ENCODE measurements at places on chromosomes 1 and 21. TPM values are rescaled to one million over a fixed set of nuclear protein-coding genes. Genes with fewer than 3 reads are reported as not detected.

GRCh38 chr1:1069711-1070676 lies 4.1 kb downstream of the RNF223 start:
- H3K27me3 ChIP-seq = peaks cover 4% of the 10 kb centered on the region
- no peaks in the 10 kb centered on the region for H3K36me3 ChIP-seq
- peak overlapping the region; percentile 71 for H3K27ac ChIP-seq
- H3K4me3 ChIP-seq = no peak overlapping the region
- no peaks in the 10 kb centered on the region for H3K4me1 ChIP-seq

DNA sequence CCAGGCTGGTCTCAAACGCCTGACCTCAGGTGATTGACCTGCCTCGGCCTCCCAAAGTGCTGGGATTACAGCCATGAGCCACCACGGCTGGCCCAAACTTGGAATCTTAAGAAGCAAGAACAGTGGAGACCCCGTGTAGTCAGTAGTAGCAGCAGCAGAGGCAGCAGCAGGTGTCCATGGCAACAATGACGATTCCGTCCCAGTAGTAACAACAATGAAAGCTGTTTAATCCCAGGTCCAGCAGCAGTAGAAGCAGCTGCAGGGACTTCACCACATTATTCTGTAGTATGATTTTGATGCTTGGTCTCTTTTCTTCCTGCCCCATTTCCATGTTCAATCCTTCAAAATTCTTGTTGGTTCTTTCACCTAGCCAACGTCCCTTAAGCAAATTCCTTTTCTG lies 69.6 kb upstream of the KCTD3 start:
- H3K4me1 ChIP-seq = no peaks in the 10 kb centered on the region
- no peaks in the 10 kb centered on the region for H3K27me3 ChIP-seq
- no peak overlapping the region for H3K27ac ChIP-seq

DNA sequence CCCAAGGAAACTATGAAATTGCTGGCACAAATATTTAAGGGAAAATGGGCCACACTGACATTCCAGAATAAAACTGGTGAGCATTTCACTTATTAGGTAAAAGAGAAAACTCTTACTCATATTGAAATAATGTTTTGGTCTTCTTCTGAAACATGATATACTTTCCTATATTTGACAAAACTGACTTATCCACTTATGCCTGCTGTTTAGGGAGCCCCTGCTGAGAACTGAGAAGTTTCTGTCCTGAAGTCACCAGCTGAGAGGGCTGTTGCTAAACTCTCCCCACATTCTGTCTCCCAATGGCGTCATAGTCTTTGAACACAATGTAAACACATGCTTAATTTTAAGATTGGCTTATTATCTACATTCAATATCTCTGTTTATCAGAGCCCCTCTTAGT lies 46.8 kb upstream of the ZC3H11B start:
- H3K27ac ChIP-seq = no peak overlapping the region
- no peaks in the 10 kb centered on the region for H3K36me3 ChIP-seq
- no peak overlapping the region for H3K4me3 ChIP-seq
- no peaks in the 10 kb centered on the region for H3K27me3 ChIP-seq
- H3K4me1 ChIP-seq = no peaks in the 10 kb centered on the region

GRCh38 chr1:228174482-228175315 lies 9.1 kb downstream of the IBA57 start:
- H3K27me3 ChIP-seq = no peaks in the 10 kb centered on the region
- no peak overlapping the region for H3K27ac ChIP-seq
- no peaks in the 10 kb centered on the region for H3K36me3 ChIP-seq
- H3K4me3 ChIP-seq = no peak overlapping the region

The SYCP1 gene
- not detected for total RNA-seq

GRCh38 chr1:39720094-39720999 lies 18.3 kb upstream of the PPIE start:
- no peaks in the 10 kb centered on the region for H3K4me1 ChIP-seq
- H3K4me3 ChIP-seq = no peak overlapping the region
- H3K27ac ChIP-seq = no peak overlapping the region
- no peak for DNase-seq

The TBX19 gene
- total RNA-seq = 1.6 TPM

- no peaks in the 10 kb centered on the region for H3K4me1 ChIP-seq
- H3K27ac ChIP-seq = no peak overlapping the region
- H3K27me3 ChIP-seq = no peaks in the 10 kb centered on the region
- no peak overlapping the region for H3K4me3 ChIP-seq
- no peaks in the 10 kb centered on the region for H3K36me3 ChIP-seq
- DNase-seq = no peak
Measured at GRCh38 chr21:46340998-46341397, 17.0 kb downstream of the PCNT start.

The CPLANE2 gene
- 8.2 TPM for total RNA-seq

The SH3BGR gene
- 6.3 TPM for total RNA-seq

The C1orf185 gene
- not detected for total RNA-seq

DNA sequence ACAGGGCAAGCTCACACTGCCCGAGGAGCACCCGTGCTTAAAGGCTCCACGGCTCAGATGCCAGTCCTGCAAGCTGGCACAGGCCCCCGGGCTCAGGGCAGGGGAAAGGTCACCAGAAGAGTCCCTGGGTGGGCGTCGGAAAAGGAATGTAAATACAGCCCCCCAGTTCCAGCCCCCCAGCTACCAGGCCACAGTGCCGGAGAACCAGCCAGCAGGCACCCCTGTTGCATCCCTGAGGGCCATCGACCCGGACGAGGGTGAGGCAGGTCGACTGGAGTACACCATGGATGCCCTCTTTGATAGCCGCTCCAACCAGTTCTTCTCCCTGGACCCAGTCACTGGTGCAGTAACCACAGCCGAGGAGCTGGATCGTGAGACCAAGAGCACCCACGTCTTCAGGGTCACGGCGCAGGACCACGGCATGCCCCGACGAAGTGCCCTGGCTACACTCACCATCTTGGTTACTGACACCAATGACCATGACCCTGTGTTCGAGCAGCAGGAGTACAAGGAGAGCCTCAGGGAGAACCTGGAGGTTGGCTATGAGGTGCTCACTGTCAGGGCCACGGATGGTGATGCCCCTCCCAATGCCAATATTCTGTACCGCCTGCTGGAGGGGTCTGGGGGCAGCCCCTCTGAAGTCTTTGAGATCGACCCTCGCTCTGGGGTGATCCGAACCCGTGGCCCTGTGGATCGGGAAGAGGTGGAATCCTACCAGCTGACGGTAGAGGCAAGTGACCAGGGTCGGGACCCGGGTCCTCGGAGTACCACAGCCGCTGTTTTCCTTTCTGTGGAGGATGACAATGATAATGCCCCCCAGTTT lies 1.3 kb downstream of the CELSR2 start:
- no peaks in the 10 kb centered on the region for H3K27me3 ChIP-seq

DNA sequence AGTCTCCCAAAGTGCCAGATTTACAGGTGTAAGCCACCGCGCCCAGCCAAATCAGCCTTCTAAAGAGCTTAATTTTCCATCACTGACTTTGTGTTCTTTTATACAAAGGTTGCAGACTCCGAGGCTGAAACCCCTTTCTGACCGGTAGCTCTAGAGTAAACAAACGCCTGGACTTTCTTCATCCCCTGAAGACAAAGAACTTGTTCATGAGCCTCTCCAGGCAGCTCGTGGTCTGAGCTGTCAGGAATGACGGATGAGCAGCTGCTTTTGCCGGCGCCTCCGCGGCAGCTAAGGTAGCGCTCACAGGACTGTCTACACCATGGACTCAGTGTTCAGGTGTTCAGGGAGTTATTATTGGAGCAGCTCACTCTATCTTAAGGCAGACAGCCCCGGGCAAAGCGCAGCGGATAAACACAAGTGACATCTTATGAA lies 128.5 kb upstream of the ERRFI1 start:
- no peaks in the 10 kb centered on the region for H3K36me3 ChIP-seq
- no peaks in the 10 kb centered on the region for H3K4me1 ChIP-seq
- H3K27ac ChIP-seq = peak overlapping the region; percentile 74
- DNase-seq = peak; percentile 69

The HMGB4 gene
- not detected for total RNA-seq

GRCh38 chr1:179385510-179385909 lies 19.7 kb downstream of the AXDND1 start:
- no peaks in the 10 kb centered on the region for H3K36me3 ChIP-seq
- no peak overlapping the region for H3K4me3 ChIP-seq
- H3K4me1 ChIP-seq = no peaks in the 10 kb centered on the region
- H3K27ac ChIP-seq = no peak overlapping the region

The KRTAP19-1 gene
- not detected for total RNA-seq

- DNase-seq = no peak
- no peaks in the 10 kb centered on the region for H3K4me1 ChIP-seq
- H3K27me3 ChIP-seq = no peaks in the 10 kb centered on the region
Measured at GRCh38 chr1:219060798-219061197, 112.9 kb upstream of the LYPLAL1 start.

The ANGPTL7 gene
- total RNA-seq = 30.3 TPM

DNA sequence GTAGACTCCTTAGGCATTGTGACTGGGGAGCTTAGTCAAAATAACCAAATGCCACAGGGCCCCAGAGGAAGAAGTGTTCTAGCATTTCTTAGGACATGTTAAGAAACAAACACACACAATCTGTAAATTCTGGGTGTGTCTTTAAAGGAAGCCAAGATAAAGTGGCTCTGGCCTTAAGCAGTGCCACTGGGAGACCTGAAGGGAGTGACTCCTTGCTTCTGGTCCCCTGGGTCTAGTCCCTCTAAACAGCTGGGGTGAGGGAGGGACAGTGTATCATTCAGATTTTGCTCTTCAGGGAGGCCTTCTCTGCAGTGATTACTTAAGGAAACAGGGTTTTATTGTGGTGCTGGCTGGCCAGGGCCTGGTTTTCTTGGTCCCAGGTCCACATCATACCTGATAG lies 9.1 kb upstream of the PROK1 start:
- no peak for DNase-seq
- H3K36me3 ChIP-seq = no peaks in the 10 kb centered on the region
- no peaks in the 10 kb centered on the region for H3K27me3 ChIP-seq
- no peak overlapping the region for H3K4me3 ChIP-seq
- H3K27ac ChIP-seq = no peak overlapping the region
- H3K4me1 ChIP-seq = no peaks in the 10 kb centered on the region

GRCh38 chr1:170929835-170930554 lies 5.3 kb upstream of the MROH9 start:
- H3K36me3 ChIP-seq = no peaks in the 10 kb centered on the region
- peak overlapping the region; percentile 14 for H3K4me3 ChIP-seq
- H3K27ac ChIP-seq = peak overlapping the region; percentile 62
- no peaks in the 10 kb centered on the region for H3K27me3 ChIP-seq

DNA sequence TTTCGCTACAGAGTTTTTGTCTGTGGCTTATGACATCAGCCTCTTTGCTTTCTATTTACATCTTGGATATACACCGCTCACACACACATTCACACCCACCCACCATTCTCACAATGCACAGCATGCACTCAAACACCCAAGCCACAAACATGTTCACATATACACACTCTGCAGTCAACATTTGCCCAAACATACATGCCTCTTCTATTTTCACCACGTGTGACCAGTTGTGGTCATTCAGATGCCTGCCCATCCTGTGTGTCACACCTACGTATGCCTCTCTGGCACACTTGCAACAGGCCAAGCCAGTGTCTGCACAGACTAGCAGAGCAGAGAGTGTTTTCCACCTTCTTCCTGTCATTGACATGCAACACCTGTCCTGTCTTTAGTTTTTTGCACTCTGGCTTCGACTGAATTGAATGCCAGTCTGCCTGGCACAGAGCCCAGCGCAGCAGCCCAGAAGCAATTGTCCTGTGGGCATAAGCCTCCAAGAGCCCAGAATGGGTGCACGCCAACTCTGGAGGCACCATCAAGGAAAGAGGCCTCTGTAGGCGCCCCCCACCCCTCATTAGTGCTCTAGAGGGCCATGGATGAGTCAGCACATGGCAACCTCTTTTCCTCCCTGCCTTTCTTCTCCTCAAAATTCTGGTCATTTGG lies 37.7 kb upstream of the LRRN2 start:
- H3K4me3 ChIP-seq = no peak overlapping the region
- no peak for DNase-seq

The LAMB3 gene
- total RNA-seq = 35.6 TPM

DNA sequence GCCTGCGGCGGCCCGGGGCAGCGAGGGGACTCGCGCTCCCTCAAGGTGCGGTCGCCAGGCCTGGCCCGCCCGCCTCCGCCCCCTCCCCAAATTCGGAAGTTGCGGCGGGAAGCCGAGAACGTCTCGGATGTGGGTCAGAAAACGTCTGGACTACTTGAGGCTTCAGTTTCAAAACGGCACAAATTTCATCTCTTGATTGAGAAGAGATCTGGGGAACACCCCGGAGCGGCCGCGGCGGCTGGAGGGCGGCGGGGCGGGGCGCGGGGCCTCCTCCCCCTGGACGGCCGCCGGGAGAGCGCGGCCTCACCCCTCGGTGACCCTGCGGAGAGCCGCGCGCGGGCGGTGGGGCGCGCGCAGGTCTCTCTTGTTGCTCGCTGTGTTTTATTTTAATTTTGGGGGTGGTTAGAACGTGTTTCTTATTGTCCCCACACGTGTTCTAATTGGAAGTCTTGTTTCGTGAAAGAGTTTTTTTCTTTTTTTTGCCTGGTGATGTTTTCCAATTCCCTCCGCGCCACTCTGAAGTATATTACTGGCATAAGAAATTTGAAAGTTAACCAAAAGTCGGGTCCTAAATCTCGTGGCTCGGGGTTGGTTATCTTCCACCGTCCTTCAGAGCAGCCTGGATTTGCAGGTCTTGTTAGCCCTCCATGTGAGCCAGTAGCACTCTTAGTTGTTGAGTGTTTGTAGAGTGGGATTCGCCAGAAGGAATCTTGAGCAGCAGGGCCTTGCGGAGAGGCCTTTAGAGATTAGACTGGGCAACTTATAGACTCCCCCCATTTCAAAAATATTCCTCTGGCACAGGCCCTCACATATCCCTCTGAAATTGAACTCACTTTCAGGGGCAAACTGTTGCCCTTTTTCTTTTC lies 749 bp downstream of the PCBP3 start:
- H3K27me3 ChIP-seq = peaks cover 72% of the 10 kb centered on the region
- H3K4me3 ChIP-seq = peak overlapping the region; percentile 39
- no peak for DNase-seq
- no peaks in the 10 kb centered on the region for H3K36me3 ChIP-seq
- no peak overlapping the region for H3K27ac ChIP-seq

DNA sequence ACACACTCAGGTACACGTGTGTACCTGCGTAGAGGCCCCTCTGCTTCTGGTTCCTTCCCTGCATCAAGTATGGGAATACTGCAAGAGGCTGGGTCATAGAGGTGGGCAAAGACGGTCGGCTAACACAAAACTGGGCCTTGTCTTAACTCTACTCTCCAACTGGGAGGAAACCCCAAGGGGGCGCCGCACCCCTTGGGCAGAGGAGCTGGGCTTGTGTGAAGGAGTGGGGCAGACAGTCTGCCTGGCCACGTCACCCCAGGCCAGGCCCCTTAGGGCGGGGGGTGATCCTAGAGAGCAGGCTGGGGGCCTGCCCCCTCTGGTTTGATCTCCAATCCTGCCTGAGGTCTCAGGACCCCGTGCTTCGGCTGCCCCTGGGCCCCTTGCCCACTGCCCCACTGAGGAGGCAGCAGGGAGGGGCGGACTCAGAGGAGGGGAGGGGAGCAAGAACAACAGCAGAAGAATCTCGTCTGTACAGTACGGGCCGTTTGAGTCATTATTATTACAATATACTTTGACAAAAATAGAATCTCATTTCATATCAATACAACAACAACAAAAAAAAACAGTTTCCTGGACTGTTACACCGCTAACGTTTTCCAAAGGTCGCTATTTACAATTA lies 34.7 kb downstream of the MEF2D start:
- DNase-seq = peak; percentile 42
- H3K36me3 ChIP-seq = peaks cover 16% of the 10 kb centered on the region
- peak overlapping the region; percentile 84 for H3K27ac ChIP-seq
- peaks cover 17% of the 10 kb centered on the region for H3K4me1 ChIP-seq

The RXFP4 gene
- total RNA-seq = not detected

GRCh38 chr1:20359451-20360330 lies 69.0 kb downstream of the VWA5B1 start:
- H3K4me1 ChIP-seq = no peaks in the 10 kb centered on the region
- no peaks in the 10 kb centered on the region for H3K36me3 ChIP-seq
- DNase-seq = no peak
- H3K4me3 ChIP-seq = no peak overlapping the region

The PGLYRP3 gene
- total RNA-seq = not detected

All from breast epithelium (tissue), 4 donors.